ENCODE measurements at places on chromosomes 5 and 9.

GRCh38 chr5:54754878-54755277 lies 230.5 kb downstream of the ESM1 start:
- DNase-seq, result no peak

DNA sequence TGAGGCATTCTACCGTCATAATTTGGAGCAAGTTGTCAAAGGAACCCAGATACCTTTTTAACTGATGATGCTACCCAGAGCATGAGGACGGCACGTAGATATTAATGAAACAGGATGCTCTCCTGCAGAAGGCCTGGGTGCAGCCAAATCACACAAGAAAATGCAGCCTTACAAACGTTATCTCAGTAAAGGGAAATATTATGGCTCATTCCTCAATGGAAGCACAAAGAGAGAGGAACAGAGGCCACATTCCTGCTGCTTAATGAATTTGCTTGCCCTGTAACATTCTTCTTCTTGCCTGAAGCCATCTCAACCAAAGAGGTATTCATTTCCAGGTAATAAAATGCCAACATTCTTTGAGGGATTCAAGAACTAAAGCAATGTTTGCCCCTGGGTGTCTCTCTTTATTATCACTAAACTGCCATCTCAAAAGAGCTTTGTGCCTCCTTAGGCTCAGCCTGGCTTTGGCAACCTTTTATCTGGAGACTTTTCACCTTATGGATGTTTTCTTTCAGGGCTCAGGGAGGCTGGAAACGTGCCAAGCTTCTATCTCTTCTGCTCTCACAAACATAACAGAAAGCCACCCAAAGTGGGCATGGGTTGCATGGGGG lies 92.9 kb downstream of the TNC start:
- DNase-seq, result no peak

DNA sequence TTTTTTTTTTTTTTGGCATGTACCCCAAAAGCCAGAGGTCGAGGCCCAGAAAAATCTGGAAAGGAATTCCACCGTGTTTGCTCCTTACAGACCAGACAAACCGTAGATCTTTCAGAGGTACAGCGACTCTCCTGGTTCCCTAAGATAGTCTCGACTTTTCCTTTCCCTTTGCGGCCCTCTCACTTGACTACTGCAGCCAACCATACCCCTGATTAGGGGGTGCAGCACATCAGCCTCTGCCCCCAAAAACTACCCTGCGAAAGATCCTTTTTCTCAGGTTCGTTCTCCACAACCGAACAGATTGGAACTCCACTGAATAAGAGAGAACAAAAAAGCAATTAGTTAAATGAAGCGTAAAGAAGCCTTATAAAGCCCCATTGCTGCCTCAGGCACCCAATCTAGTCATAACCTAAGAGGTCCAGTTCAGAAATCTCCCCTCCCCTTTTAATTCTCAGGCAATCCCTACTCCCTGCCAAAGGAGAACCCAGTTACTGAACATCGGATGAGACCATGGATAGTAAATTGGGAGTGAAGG lies 379 bp upstream of the TICAM2 start:
- no peak for DNase-seq

DNA sequence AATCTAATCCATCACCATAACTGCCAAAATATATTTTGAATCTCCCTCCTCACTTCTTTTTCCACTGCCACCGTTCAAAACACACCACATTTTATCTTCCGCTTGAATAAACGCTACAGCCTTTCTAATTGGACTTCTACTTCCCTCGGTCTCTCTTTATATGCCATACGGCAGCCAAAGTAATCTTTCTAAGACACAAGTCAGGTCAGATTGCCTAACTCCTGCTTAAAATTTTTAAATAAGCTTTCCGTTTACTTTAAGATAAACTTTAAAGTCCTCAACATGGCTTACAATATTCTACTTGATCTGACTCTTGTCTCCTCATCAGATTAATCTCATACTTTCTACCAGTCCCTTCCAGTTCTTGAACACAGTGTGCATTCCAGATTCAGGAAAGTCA lies 9.7 kb downstream of the AFF4 start:
- DNase-seq, result no peak
